Naive thymus-derived CD8-positive, alpha-beta T cell (primary cell): ENCODE measurements at places on chromosomes 1 and 21.
A peak's percentile ranks its signal among the peaks of the same experiment; 100 is the strongest.

GRCh38 chr1:167697667-167698141 is 24.1 kb upstream of the MPZL1 start:
- no peak for DNase-seq

DNA sequence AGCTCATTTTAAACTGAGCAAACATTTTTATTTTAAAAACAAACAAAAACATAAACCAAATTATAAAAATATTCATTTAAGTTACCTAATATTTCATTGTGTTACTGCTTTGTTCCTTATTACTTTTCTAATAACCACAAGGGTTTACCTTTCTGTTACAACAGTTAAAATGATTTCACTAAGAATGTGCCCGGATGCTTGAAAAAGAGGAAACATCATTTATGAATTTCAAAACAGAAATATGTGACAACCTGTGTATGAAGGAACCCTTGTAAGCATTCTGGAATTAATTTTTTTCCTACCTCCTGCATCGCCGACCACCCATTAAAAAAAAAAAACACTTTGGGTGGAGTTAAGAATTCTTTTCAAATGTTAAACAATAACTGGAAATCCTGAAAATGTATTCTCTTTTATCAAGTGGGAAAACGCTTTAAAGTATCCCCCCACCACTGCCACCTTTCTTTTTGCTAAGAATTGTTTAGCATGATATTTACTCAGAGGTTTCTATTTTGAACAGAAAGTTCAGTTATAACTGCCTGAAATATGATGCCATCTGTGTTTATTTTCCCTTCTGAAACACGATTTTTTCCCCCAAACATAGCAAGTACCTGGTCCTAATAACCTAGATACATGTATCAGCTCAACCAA is 9.1 kb downstream of the CYYR1 start:
- DNase-seq: no peak

- DNase-seq: no peak
Measured at GRCh38 chr1:9835758-9836631, 12.2 kb upstream of the CLSTN1 start.

DNA sequence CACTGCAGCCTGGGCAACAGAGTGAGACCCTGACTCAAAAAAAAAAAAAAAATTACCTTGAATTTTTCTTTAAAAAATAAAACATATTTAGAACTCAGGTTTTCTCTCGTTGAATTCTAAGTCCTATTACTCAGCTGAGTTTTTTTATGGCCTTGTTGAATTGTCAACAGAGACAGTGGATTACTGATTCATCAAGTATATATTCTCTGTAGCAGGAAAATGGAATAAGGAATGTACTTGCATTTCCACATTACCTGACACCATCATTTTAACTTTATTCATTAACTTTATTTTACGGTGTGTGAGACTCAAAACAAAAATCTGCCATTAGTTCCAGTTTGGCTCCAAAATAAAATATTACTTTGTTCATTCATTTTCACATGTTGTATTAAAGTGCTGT is 53.8 kb upstream of the APP start:
- DNase-seq: no peak

- no peak for DNase-seq
Measured at GRCh38 chr21:45149021-45149420, 74.6 kb downstream of the ADARB1 start.

- no peak for DNase-seq
Measured at GRCh38 chr1:70483342-70483741, 72.3 kb downstream of the CTH start.

GRCh38 chr21:41953831-41954653 is at the start of gene C2CD2:
TSS of gene C2CD2 (minus strand) at chr21:41954018. CDS start at chr21:41953648, 370 bp downstream.
- peak; percentile 20 for DNase-seq

- no peak for DNase-seq
Measured at GRCh38 chr1:27053977-27054753, 41.5 kb upstream of the TENT5B start.

- DNase-seq: no peak
Measured at GRCh38 chr1:116538544-116538943, 32.3 kb downstream of the CD58 start.

DNA sequence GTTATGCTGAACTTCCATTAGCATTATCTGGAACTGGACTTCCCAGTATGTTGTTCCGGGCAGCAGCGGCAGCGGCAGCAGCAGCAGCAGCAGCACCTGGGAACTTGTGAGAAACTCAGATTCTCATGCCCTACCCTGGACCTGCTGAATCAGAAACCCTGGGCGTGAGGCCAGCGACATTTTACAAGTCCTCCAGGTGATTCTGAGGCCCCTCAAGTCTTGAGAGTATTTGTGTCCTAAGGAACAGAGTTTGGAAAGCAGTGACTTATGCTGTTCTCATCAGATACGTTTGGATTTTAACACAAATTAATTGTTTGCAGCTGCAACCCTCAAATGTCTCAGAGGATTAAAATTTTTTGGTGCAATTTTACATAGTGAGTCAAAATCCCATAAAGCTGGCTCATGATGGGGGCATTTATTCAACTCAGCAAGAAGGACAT is 157.2 kb upstream of the KAZN start:
- DNase-seq: no peak

GRCh38 chr21:39499156-39499555 is 47.4 kb downstream of the SH3BGR start:
- DNase-seq: no peak

- DNase-seq: no peak
Measured at GRCh38 chr1:26418865-26419349, 8.3 kb downstream of the LIN28A start.

DNA sequence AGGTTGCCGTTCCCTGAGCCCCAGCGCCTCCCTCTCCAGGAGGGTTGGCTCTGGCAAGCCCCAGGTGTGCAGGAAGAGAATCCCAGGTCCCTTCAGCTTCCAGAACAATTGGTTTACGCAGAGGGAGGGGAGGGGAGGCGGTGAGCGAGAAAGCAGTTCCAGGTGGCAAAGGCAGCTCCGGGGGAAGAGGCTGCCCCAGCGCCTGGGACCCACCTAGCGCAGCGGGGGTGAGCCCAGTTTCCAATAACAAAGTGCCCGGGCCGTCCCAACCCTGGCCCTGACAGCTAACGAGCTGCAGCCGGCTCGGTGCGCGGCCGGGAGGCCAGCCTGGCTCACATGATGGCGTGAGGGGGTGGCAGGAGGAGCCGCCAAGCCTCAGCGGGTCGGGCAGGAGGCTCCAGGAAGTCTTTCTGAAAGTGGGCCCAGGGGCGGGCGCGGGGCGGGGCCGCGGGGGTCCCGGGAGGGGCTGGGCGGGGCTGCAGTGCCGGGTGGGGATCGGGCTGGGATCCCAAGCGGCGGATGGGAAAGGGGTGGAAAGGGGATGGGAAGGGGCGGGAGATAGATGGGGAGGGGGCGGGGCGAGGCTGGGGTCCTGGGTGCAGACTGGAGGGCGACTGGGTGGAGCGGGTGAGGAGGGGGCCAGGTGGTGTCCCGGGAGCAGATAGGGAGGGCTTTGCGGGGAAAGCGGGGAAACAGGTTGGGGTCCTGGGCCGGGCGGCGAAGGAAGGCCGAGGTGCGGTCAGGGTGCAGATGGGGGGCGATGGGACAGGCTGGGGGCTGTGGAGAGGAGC is 22.8 kb downstream of the DHRS3 start:
- DNase-seq: peak; percentile 20

GRCh38 chr1:181160998-181161870 is 72.7 kb downstream of the IER5 start:
- peak; percentile 23 for DNase-seq

- no peak for DNase-seq
Measured at GRCh38 chr1:218671573-218671972, 326.4 kb downstream of the TGFB2 start.

GRCh38 chr1:41631971-41632370 is 147.5 kb upstream of the EDN2 start:
- DNase-seq: no peak

GRCh38 chr1:67019600-67020136 is 34.3 kb downstream of the SLC35D1 start:
- DNase-seq: no peak

GRCh38 chr1:12342401-12343003 is 112.7 kb downstream of the VPS13D start:
- DNase-seq: no peak

GRCh38 chr1:198328458-198329032 is 171.7 kb downstream of the NEK7 start:
- no peak for DNase-seq

DNA sequence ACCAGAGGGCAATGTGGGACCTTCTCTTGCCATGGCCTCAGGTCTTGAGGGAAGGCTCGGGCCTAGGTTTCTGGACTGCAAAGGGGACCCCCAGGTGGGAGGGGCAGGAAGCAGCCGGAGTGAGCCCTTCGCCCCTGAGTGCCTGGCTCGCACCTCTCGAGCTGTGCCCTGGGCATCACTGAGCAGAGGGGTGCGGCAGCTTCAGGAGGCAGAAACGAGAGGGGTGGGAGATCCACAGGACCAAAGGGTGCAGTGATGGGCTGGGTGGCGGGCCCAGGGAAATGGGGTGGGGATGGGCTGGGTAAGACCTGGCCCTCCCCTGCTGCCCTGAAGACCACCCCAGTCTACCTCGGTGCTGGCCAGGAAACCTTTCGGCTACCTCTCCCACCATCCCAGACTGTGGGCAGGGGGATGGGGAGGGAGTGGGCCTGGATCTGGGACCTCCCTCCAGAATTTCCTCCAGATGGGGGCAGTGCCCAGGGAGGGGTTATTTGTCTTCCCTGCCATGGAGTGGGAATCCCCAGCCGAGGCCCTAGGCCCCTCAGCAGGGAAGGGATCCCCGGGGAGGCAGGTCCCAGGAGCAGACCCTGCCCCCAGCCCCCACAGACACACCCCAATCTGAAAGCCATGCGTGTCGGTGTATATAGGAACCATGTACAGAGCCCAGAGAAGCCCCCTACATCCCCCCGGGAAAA is 21.3 kb downstream of the A3GALT2 start:
- no peak for DNase-seq

GRCh38 chr1:67615886-67616285 is 69.1 kb upstream of the GADD45A start:
- no peak for DNase-seq

DNA sequence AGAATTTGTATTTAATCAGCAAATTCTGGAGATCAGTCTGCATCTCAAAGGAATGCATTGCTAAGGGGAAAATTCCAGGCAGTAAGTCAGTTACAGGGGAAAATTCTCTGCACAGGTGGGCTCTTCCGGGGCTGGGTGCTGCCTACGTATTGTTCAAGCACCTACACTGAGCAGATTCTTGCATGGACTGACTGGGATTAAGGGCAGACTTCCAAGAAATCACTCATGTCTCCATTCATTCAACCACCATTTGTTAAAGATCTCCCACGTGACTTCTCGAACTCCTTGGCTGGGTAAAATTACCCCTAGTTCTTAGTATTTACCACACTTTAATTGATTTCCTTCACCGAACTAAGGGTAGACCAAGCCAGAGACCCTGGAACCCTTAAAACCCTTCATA is 28.2 kb upstream of the KCNE1 start:
- DNase-seq: no peak

DNA sequence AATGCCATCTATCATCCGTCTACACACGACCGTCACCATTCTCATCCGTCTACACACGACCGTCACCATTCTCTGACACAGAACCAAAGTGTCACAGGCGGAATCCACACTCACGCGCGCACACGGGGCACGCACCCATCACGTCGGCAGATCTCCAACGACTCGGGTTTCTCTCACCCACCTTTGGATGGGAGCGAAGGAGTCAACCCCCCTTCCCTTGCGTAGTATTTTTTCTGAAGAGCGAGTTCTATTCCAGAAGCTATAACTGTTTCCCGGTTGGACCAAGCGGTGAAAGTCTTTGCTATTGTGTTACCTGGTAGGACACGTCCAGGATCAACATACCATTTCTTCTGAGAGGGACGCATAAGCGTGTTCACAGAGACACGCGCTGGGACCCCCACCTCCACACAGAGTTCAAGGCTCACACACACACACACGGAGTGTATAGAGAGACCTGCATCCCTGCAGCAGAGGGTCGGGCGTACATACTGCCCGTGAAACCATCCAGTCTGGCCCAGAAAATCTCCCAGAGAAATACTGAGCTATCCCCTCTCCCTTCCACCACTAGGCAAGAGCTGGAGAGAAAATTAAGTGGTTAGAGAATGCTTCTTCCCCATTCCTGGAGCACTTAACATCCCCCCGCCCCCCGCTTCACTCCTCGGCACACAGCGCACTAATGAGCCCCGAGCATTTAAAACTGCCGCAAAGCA is 741 bp downstream of the DUSP10 start:
- DNase-seq: peak; percentile 35

DNA sequence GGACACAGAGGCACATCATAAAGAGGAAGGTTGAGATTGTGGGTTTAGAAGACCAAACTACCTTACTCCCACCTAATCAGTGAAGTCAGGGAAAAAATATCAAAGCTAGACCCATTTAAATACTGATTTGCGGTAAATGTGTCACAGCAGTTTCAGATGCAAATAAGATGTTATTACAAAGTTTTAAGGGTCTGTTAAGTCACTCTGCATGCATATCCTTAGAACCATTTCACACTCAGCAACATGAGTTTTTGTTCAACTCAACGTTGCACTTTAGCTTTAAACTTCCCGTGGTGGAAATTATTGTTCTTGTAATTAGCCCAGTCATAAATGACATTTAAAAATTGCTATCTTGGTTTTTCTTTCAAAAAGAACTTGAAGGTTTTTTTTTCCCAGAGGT is 34.8 kb downstream of the RPAP2 start:
- no peak for DNase-seq
